ENCODE measurements at places on chromosomes 2 and 18. TPM values are rescaled to one million over a fixed set of nuclear protein-coding genes. Genes with fewer than 3 reads are reported as not detected.

Gene KCNJ13
- total RNA-seq, result not detected

Gene CLEC4F
- 1.1 TPM for total RNA-seq

DNA sequence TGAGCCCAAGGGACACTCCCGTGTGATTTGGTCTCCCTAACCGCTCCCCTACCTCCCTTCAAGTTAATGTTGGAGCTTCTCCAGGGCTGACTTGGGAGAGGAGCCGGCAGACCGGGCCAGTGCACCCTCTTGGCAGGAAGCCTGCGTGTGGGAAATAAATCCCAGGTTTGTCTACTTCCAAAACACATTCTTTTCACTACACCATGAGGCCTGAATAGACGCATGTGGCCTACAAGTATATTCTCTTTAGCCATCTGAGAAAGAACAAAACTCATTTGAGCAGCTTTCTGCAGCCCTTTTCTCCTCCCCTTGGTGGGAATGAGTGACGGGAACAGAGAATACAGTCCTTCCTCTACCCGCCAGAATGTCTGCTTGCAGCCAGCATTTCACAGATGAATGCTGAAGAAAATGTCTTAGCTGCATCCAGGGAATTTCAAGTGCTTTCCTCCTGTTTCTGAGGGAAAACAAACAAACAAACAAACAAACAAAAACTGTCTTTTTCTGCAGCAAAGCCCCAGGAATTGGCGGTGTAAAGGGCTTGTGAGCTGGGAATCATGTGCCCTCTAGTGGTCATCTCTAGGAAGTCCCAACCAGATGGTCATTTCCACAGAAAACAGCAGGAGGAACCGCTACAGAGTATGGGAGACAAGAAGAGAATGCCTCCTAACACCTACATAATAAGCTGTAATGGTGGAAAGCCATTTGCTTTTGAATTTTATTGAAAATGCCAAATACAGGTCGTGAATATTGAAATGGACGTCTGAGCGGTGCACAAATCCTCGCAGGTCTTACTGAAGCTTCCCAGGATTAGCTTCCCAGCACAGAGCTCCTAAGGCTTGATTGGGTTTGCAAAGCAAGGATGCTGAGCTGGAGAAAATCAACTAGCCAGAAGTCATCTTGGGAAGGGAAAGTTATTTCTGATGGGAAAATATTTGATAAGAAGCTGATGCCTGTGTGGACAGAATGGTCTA lies 41.2 kb upstream of the DAPL1 start:
- no peaks in the 10 kb centered on the region for H3K27me3 ChIP-seq
- no peak overlapping the region for H3K27ac ChIP-seq
- DNase-seq, result peak; percentile 71
- no peak overlapping the region for H3K4me3 ChIP-seq
- no peaks in the 10 kb centered on the region for H3K36me3 ChIP-seq

GRCh38 chr2:238847419-238847801 lies 475 bp upstream of the TWIST2 start:
- no peak for DNase-seq
- H3K4me3 ChIP-seq, result peak overlapping the region; percentile 40
- H3K4me1 ChIP-seq, result no peaks in the 10 kb centered on the region
- H3K36me3 ChIP-seq, result no peaks in the 10 kb centered on the region
- no peak overlapping the region for H3K27ac ChIP-seq
- H3K27me3 ChIP-seq, result peaks cover 91% of the 10 kb centered on the region

GRCh38 chr2:164739966-164740365 lies 101.7 kb downstream of the COBLL1 start:
- H3K4me1 ChIP-seq, result no peaks in the 10 kb centered on the region
- peak; percentile 45 for DNase-seq
- no peaks in the 10 kb centered on the region for H3K27me3 ChIP-seq
- H3K4me3 ChIP-seq, result no peak overlapping the region

GRCh38 chr2:176768185-176768584 lies 444.4 kb upstream of the HNRNPA3 start:
- no peak overlapping the region for H3K27ac ChIP-seq
- peaks cover 4% of the 10 kb centered on the region for H3K36me3 ChIP-seq
- H3K4me3 ChIP-seq, result no peak overlapping the region
- DNase-seq, result no peak
- H3K4me1 ChIP-seq, result peaks cover 32% of the 10 kb centered on the region
- no peaks in the 10 kb centered on the region for H3K27me3 ChIP-seq

DNA sequence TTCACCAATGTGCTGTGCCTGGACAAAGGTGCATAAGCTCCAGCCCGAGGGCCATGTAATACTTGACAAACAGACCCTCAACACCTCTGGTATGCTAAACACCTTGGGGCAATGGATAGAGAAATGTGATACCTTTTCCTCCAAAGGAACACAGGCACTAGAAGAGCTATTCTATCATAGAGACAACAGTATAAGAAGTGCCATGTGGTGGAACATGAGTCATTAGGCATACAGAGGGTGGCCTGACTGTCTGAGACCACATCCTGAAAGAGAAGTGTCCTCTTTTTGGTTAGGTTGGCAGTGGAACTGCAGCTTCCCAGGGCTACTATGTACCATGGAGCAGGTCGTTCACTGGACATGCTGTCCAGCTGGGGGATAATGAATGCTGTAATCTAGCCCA lies 153.9 kb downstream of the INSIG2 start:
- H3K27me3 ChIP-seq, result peaks cover 9% of the 10 kb centered on the region
- H3K4me1 ChIP-seq, result no peaks in the 10 kb centered on the region
- no peak overlapping the region for H3K4me3 ChIP-seq

GRCh38 chr2:43611987-43612894 lies 16.4 kb upstream of the THADA start:
- DNase-seq, result peak; percentile 84
- H3K36me3 ChIP-seq, result no peaks in the 10 kb centered on the region
- no peak overlapping the region for H3K27ac ChIP-seq
- H3K4me1 ChIP-seq, result no peaks in the 10 kb centered on the region
- no peaks in the 10 kb centered on the region for H3K27me3 ChIP-seq

DNA sequence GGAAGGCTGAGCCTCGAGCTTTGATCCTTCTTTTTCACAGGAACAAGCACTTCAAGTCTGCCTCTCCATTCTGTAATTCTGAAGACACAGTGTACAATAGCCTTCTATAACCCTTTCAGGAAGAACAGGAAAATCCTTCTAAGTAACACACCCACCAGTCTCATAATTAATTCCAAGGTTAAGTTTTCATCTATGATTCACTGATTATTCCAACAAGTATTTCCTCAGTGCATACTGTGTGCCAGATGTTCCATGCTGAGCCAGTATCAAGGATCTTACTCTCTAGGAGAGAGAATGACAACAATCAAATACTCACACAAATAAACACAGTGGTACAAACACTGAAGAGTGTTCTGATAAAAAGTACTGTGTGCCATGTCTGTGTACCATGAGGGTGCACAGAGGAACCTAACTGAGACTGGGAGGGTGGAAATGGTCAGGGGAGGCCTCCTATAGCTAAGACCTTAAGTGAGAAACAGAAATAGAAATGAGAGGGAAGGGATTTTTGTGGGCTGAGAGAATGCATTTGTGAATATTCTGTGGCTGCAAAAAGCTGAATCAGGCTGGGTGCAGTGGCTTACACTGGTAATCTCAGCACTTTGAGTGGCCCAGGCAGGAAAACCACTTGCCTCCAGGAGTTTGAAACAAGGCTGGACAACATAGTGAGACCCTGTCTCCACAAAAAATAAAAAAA lies 7.3 kb upstream of the MTLN start:
- no peak overlapping the region for H3K27ac ChIP-seq
- H3K4me3 ChIP-seq, result no peak overlapping the region
- peak; percentile 11 for DNase-seq
- H3K36me3 ChIP-seq, result no peaks in the 10 kb centered on the region

Measured in A673 (cell line).